ENCODE measurements at places on chromosomes 16 and 17. TPM values are rescaled to one million over a fixed set of nuclear protein-coding genes. Genes with fewer than 3 reads are reported as not detected.

IGF2BP1 gene
- total RNA-seq, result 0.23 TPM

KRTAP2-1 gene
- total RNA-seq, result not detected

FSCN2 gene
- total RNA-seq, result 2.1 TPM

SYCE1L gene
- total RNA-seq, result 4.0 TPM

DNAH2 gene
- 0.67 TPM for total RNA-seq

PDILT gene
- not detected for total RNA-seq

ASPHD1 gene
- 3.6 TPM for total RNA-seq

ATP2A1 gene
- total RNA-seq, result 0.68 TPM

NPB gene
- 0.26 TPM for total RNA-seq

TPPP3 gene
- 91.3 TPM for total RNA-seq

PPM1E gene
- 0.23 TPM for total RNA-seq

ASPA gene
- 7.1 TPM for total RNA-seq

FOXN1 gene
- total RNA-seq, result 0.18 TPM

SLC26A11 gene
- total RNA-seq, result 31.9 TPM

ZNF750 gene
- total RNA-seq, result 1.6 TPM

TBC1D3H gene
- total RNA-seq, result not detected

PIGQ gene
- 68.5 TPM for total RNA-seq

ARSG gene
- total RNA-seq, result 10.0 TPM

KRT14 gene
- not detected for total RNA-seq

GLIS2 gene
- 28.9 TPM for total RNA-seq

MYO15B gene
- total RNA-seq, result 127 TPM
